Stimulated activated CD8-positive, alpha-beta memory T cell treated with anti-CD3 and anti-CD28 coated beads, Interleukin-2, amount 100 ng/mL, for 1 hour (primary cell): ENCODE measurements at places on chromosomes 6 and 20.

GRCh38 chr20:2358006-2358405, 22.7 kb upstream of the TGM6 start:
- no peak for DNase-seq

DNA sequence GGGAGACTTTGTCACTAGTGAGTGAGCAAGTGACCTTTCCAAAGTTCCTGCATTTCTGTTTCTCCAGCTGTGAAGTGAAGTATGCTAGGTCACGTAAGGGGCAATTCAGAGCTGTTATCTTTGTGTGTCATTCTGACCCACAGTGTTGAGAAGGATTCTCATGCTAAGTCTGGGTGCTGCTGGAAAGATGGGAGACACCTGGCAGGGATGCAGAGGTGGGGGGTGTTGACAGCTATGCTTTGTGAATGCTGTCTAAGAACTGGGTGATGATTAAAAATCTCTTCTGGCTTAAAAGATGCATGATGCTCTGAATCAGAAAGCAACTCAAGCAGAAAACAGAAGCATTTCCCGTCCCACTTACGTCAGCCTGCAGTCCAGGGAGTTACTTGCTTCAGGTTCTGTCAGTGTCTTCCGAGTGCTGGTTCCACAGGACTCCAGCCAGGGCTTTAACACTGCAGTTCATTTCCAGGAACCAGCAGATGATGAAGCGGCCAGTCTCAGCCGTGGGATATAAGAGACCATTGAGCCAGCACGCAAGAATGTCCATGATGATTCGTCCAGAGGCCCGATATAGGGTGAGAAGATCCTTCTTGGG, 30.9 kb upstream of the ASXL1 start:
- DNase-seq: no peak

DNA sequence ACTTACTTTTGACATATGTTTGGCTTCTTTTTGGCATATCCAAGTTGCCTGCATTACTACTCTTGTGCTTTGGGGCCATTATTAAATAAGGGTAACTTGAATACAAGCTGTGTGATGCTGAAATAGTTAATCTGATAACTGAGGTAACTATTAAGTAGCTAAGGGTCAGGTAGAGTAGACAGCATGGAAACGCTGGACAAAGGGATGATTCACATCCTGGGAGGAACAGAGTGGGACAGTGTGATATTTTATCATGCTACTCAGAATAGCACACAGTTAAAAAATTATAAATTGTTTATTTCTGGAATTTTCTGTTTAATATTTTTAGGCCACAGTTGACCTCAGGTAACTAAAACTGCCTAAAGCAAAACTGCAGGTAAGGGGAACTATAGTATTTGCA, 483.9 kb downstream of the RFPL4B start:
- no peak for DNase-seq

- DNase-seq: no peak
Measured at GRCh38 chr6:114342086-114342825, 567 bp downstream of the HS3ST5 start.

DNA sequence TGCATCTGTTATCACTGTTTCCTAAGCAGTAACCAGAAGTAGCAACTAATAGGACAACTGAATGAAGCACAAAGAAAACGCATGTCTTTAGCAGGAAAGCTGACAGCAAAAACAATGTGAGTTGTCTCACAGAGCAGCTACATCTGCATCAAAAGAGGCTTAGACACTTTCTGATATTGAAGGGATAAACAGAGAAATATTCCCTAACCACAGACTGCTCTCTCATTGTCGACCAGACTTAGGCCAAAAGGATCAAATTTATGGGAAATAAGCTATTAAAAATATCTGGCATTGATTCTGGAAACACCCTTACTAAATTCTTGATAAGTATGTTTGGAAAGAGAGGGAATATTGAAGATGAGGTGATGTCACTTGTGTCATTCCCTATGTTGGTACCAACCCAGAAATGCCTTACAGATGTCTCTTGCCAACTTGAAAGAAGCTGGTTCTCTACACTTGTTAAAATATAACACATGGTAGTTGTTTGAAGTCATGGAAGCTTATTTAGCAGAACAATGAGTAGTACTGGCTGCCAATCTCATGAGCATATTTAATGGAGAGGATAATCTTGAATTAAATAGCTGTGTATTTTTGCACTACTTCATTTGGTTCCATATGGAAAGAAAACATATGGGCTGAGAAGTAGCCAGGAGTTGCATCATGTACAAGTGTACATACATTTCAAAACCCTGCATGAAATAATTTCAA, 929.3 kb upstream of the MAN1A1 start:
- no peak for DNase-seq

- DNase-seq: no peak
Measured at GRCh38 chr6:136567688-136568087, 17.5 kb upstream of the MAP7 start.

GRCh38 chr6:46044881-46045617, 29.4 kb upstream of the CLIC5 start:
- no peak for DNase-seq

DNA sequence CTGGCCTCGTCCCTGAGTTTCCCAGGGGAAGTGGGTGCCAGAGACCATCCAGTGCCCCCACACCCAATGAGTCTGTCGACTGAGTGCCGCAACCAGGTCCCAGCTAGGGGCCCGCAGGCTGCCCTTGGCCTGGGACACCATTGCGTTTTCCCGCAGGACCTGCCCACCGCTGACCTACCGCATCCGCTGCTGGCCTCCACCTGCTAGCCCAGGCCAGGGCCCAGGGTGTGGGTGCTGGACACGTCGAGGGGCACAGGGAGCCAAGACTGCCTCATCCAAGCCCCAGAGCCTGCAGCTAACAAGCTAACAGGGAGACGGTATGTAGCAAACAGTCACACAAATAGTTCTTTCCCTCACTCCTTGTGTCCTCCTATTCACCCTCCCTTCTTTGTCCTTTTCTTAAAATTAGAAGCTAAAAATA, 97.7 kb downstream of the TMEM242 start:
- DNase-seq: no peak

DNA sequence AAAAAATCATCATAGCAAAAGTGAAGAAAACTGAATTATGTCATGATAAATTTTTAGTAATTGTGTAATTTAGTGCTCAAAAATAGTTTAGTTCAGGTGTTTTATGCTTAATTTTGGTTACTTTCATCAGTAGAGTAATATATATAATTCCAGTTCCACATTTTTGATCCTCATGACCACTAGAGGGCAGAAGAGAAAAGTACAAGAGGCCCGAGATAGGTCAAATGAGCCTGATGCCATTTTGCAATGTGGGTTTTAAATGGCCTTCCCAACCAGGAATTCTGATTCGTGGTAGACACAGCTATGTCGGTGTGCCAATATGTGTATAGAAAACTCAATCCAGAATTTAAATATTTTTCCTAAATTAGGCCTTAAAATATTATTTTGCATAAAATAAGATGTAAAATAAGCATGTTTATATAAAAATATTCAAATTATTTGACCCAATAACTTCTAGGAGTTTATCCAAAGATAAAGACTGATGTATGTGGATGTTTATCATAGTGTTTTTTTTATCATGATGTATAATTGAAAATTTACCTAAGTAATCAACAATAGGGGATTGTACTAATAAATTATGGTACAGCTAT, 159.7 kb upstream of the RPS6KA2 start:
- no peak for DNase-seq

- DNase-seq: no peak
Measured at GRCh38 chr6:4253604-4254231, 118.3 kb upstream of the ECI2 start.

GRCh38 chr6:156538875-156539660, 238.1 kb upstream of the ARID1B start:
- no peak for DNase-seq

GRCh38 chr6:13485923-13486562, 1.4 kb downstream of the GFOD1 start:
- DNase-seq: no peak

DNA sequence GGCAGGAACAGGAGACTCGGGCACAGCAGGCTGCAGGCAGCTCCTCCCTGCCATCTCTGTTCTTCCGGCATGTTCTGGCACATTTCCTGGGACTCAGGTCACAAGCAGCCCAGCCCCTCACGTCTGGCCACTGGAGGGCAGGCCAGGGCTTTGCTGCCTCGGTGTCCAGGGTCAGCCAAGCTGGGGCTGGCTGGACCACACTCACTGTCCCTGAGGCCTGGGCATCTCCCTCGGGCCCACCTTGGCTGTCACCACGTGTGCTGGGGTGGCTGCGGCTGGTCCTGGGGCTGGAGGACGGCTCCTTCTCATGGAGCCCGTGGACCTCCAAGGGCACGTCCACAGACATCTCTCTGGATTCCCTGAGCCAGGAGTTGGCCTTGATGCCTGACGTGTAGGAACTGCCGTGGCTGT, 18.5 kb downstream of the FRMD1 start:
- no peak for DNase-seq

DNA sequence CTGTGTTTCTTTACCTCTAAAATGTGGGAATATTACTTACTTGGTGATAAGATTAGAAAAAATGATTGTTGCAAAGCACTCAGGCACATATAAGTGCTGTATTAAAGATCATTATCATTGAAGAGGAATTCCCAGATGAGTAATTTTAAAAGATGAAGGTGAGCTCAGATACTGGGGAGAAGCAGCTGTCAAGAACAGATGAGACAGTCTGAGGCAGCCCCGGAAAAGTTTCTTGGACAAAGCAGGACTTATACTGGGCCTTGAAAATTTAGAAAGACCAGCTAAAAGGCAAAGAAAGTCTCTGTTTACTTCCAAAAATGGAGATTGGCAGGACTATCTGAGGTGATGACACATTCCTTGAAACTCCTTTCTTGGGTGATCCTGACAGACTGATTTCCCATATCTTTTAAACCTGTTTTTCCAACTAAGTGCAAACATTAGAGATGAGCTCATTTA, 93.8 kb upstream of the MARCKS start:
- DNase-seq: no peak

- DNase-seq: no peak
Measured at GRCh38 chr20:59040667-59041066, 1.9 kb downstream of the PRELID3B start.

DNA sequence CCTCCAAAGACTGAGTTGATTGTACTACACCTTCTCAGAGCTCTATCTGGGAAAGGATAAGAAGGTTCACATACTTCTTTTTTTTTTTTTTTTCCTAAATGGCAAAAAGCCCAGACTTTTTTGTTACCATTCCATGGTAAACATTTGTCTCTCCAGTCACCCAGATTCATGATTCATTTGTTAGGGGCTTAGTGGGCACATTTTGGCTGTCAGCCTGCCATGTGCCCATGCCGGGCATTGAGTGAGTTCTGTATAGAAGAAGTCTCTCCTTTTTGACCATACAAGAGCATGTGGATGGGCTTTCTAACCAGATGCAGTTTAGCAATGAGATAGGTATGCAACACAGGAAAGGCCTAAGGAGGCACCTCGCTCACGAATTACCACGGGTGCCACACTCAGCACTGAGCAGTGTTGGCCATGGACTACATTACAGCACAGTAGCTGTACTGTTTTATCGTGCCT, 447.5 kb upstream of the HSF2 start:
- no peak for DNase-seq

- no peak for DNase-seq
Measured at GRCh38 chr20:53768329-53768728, 174.7 kb upstream of the ZNF217 start.

DNA sequence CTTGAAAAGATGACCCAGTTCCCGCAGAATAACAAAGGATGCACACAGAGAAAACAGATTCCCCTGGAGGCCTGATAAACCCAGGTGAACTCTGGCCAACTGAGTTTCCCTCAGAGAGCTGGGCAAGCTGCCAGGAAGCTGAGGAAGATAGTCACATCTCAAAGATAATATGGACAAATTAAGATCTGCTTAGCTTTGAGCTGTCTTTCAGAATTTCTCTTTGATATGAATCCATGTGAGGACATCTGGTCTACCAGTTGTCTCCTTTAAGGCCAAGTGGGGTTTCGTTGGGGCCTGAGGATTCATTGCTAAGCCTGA, 59.5 kb downstream of the ID4 start:
- DNase-seq: no peak

DNA sequence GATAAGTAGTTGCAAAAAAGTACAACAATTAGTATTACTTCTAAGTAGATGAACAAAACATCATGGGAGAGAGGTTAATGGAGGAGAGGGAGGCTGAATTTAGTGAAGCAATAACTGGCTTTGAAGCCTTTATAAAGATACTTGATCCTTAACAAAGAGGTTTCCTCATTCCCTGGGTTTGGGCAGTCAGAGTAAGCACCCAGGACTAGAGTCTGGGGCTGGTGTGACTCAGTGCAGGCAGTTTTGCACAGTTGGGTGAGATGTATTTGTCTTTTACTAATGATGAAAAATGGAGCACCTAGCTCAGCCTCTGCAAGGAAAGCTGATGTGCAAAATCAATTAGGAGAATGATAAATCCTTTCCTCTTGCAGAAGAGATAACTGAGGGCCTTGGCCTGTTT, 11.8 kb upstream of the OPN5 start:
- no peak for DNase-seq

GRCh38 chr6:72653026-72653425, 31.2 kb downstream of the KCNQ5 start:
- no peak for DNase-seq

DNA sequence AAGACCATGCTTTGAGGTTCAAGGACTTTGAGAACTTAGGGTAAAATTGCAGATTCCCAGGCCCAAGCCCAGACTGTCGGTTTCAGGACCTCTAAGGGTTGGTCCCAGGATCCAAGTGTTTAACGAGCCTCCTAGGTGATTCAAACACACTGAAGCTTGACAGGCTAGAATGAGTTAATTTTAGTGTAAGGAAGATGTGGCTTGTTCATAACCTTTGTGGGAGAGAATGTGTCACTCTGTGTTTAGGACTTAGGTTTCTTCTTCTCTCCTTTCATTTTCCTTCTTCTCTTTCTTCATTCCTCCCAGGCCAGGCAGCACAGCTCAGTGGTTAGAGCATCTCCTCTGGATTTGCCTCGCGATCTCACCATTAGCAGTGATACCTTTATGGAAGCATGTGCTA, 104.8 kb upstream of the KCNG1 start:
- no peak for DNase-seq

GRCh38 chr20:35312318-35312717, 20.1 kb upstream of the FAM83C start:
- no peak for DNase-seq

- no peak for DNase-seq
Measured at GRCh38 chr6:126923807-126924206, 194.7 kb upstream of the RSPO3 start.

DNA sequence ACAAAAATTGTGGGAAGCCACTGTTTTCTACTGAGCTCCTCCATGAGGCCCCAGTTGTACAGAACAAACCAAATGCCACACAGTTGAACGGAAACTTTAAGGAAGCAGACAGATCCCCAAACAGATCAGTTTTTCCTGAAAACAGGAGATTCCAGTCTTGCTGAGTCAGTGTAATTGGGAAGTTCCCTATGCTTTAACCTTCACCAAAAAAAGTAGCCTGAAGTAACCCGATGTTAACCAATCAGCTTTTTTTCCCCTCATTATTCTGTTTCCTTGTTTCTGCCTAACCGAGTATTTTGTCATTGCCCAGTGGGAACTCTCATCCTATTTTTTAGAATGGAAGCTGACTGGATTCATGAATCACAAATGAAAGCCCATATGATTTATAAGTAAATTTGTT, 36.7 kb downstream of the MARCKS start:
- DNase-seq: no peak
